ENCODE measurements at places on chromosomes 3 and 15.

- no peak for DNase-seq
Measured at GRCh38 chr3:159166899-159167586, 365.2 kb downstream of the MFSD1 start.

DNA sequence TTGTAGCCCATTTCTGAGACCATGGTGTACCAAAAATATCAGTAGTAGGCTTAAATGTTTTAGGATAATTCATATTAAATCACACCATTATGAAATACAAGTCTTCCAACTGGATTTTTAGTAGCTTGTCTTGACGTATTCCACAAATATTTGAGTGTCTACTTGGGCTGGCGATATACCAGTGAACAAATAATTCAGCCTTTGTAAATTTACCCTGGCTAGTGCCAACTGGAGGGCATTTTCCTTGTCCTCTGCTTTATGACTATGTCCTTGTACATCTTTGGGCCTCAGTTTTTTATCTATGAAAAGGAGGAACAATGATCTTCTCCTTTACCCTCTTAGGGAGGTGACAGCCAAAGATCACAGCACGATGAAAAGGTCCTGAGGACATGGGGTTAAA, 114.8 kb downstream of the FRMD4B start:
- DNase-seq, result no peak

- DNase-seq, result no peak
Measured at GRCh38 chr3:144308396-144308795, 336.8 kb downstream of the DIPK2A start.

DNA sequence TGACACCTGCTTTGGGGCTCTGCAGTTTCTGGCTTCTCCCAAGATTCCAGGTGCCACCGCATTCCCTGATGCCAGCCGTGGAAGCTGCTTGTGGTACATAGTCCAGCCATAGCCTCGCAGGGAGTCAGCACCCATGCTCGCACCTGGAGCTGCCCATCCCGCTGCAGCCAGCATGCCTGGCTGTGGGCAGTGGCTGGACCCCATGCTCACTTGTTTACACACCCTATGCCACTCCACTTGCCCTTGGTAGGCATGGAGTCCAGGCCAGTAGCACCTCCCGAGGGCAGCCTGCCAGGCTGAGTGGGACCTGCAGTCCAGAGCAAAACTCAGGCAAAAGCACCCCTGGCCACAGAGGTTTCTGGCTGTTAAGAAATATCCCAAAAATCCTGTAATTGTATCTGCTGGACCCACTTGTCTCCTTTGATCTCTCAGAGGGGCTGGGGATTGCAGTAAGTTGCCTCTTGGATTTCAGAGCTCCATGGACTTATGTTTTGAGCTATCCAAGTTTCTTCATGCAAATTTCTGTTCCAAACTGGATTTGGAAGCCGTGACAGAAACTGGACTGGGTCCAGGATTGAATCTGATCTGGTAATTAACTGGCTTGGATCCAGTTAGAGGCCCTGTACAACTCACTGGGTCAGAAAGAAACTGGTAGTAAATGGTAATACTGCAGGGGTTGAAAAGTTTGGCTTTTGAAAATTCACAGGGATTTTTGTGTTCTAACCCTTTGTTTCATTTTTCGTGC, 149.3 kb downstream of the FMN1 start:
- DNase-seq, result no peak

DNA sequence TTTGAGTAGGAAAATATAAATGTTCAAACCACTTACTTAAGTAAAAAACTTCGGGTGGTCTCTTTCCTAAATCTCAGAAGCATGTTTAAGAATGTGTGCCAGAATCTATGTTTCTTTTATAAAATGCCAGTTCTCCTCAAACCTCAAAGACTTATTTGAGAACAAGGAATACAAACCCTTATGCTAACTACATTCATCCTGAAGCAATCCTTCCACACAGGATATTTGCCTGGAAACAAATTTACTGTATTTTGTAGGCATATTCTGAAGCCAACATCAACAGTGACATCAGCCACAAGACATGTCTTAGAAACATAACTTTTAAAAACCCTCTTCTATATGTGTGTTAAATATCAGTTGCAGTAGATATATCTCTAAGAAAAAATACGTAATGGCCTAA, 1077.0 kb downstream of the ROBO1 start:
- peak; percentile 49 for DNase-seq

DNA sequence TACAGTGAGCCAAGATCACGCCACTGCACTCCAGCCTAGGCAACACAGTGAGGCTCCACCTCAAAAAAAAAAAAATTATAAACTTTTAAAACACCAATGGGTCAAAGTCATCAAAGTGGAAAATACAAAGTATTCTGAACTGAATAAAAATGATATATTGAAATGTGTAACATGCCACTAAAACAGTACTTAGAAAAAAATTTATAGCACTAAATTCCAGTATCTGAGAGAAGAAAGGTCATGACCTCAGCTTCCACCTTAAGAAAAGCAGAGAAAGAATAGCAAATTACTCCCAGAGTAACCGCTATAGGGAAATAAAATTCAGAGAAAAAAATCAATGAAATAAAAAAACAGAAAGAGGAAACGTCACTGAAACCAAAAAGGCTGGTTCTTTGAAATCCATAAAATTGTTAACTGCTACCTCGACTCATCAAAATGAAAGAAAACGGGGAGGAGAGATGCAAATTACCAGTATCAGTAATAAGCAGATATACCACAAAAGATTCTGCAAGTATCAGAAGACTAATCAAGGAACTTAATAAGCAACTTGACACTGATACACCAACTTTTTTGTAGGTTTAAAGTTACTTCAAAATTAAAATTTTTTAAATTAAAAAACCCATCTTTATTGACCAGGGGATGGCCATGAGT, 20.8 kb downstream of the ATP13A3 start:
- DNase-seq, result no peak

DNA sequence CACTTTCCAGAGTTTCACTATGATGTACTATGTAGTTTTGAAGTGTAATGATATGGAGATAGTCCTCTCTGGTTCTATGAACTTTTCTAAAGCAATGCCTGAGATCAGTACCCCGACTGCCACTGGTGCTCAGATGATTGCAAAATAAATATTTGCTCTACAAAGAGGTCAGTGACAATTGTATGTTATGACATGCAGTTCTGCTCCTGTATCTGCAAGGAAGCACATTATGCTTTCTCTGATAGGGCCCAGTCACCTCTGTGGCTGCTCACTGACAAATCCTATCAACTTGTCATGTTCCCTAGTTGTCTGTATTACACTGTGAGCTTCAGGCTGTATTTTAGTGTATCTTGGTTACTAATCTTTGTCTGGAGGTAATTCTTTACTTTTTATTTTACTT, 362.6 kb downstream of the ROBO1 start:
- no peak for DNase-seq

Data from EH (cell line).